ENCODE measurements at places on chromosomes 12 and 14.

DNA sequence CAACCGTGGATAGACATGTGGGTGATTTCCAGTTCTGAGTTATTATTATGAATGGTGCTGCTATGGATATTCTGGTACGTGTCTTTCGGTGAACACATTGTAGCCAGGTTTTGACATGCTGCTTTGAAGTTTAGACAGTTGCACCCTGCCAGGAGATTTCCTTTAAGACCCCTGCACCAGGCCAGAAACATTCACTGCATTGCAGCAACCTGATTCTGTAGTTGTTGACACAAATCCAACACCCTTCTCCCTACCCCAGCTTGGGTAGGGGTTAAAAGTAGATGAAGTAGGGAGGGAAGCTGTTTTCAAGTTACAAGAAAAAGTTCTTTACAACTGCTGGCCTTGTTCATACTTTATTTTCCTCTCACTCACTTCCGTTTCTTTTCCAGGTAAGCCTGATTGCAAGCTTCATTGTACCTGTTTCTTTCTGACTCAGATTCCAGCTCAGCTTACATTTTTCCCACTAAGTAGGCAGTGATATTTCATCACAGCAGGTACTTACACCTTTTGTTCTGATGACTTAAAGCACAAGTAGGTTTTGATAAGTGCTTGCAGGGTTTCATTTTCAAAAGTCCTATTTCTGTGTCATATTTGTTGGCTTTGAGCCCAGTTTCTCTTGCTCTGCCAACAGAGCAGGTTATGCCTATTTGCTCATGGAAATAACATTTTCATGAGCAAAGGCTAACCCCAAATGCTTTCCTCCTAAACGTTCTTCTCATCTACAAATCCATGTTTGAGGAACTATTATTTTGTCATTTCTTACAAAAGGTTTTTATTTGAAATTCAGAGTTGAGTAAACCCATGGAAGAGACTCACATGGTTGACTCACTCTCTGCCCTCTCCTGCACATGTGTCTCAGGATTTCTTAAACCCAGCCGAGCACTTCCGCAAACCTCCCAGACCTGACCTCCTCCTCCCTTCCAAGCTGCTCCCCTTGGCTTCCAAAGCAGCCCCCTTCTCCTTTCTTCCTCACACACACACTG is 12.1 kb upstream of the LTA4H start:
- peak; percentile 35 for DNase-seq

DNA sequence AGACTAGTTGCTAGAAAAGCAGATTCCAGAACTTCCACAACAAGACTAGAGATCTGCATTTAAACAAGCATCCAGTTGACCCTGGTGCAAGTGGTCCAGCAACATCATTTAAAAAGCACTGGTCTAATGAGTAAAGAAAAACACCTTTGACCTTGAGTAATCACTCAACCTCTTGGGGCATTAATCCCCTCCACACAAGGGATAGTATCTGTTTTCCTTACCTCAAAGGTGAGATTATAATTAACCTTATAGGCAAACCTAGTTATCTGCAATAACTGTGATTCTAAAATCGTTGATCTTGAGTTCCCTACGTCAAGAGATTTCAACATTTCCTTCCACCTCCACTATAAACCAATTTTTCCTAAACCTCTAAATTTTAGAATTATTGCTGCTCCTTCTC is 1.1 kb downstream of the KDM5A start:
- DNase-seq = no peak

- DNase-seq = no peak
Observed at GRCh38 chr12:57049119-57049446, 846 bp downstream of the MYO1A start.

DNA sequence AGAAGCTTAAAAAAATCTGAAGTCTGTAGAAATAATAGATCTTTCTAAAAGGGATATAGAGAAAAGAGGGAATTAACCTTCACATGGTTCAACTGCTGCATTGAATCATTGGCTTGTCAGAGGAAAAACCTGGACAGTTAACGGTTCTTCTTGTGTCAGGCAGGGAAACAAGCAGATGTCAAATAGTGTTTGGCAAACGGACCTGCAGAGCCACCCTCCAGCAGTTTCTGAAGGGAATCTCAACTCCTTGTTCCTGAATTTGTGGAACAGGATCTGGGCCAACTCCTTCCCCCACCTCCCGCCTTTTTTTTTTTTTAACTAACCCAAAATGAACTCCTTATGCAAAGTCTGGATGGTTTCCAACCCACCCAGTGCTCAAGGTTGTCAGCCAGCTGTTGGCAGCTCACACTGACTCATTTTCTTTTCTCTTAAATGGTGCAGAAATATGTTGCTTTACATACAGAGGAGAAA is 187.3 kb downstream of the CAND1 start:
- DNase-seq = no peak

DNA sequence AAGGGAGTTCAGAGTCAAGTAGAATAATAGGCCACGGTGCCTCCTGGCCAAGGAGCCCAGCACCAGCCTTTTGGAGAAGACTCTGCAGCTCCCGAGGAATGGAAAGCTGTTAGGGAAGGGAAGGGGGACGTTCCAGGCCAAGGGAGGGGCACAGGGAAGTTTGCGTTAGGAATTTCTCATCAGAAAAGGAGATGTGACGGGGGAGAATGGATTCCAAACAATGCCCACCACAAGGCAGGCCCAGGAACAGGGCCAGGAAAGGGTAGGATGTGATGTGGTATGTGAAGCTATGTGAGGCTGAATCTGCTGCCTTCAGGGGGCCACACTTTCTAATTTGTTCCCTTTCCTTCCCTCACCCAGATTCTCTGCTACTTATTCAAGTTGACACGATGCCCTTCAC is 46.0 kb downstream of the DGLUCY start:
- DNase-seq = no peak

Measured in GM10248 (cell line).